H4 (cell line): ENCODE measurements at places on chromosomes 4 and X.

- no peak for DNase-seq
These were observed 77.5 kb upstream of the SMARCA5 start for GRCh38 chr4:143435955-143436354.

DNA sequence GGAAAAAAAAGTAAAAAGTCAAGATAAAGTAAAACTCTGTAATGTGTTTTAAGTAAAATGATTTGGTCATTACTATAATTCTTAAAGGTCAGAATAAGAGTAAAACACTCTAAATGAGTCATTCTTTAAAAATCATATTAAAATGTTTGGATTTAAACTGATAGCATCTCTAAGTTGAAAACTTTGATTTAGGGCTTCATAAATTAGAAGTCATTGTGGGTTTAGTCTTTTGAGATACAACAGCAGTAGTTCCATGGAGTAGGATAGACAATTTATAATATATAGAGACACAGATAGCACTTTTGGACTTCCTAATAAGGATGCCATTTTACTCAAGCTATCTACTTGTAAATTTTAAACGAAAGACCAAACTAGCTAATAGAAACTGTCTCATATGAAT is 77.1 kb upstream of the PABPC4L start:
- no peak for DNase-seq

GRCh38 chrX:39367416-39367815 is 566.2 kb downstream of the MID1IP1 start:
- no peak for DNase-seq

- DNase-seq: no peak
These were observed 42.6 kb upstream of the TADA2B start for GRCh38 chr4:7000421-7001176.

DNA sequence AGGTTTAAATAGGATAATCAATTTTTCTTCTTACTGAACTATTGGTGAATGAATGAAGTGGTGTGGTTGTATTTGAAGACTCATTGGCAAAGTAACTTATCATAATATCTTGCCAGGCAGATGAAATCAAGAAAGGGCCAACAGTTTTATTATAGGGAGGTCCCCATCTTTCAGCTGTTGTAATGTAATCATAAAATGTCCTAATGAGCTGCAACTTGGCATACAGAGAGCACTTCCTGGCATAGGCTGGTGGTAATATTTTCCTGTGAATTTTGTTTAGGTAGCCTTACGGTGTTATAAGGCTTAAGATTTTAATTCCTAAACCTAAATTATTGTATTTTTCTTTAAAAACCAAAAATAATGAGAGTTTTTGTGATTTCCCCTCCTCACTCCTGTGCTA is 17.5 kb downstream of the FHIP1A start:
- DNase-seq: no peak

DNA sequence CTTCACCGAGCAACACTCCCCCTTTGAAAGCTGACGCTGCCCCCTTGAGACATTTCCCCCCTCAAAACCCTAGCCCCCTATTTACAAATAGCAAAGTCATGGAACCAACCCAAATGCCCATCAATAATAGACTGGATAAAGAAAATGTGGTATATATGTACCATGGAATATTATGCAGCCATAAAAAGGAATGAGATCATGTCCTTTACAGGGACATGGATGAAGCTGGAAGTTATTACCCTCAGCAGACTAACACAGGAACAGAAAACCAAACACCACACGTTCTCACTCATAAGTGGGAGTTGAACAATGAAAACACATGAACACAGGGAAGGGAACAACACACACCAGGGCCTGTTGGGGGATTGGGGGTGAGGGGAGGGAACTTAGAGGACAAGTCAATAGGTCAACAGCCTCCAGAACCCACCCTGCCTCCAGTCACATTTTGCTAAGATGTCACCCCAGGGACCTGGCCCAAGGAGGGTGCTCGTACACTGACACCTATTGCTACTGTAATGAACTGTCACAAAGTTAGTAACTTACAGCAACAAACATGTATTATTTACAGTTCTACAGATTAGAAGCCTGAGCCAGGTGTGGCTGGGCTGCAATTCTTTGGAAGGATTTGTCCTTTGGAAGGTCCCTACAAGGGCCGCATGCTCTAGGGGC is 20.6 kb downstream of the SCD5 start:
- no peak for DNase-seq

GRCh38 chrX:143437439-143437838 is 79.8 kb downstream of the SPANXN3 start:
- DNase-seq: peak; percentile 2

DNA sequence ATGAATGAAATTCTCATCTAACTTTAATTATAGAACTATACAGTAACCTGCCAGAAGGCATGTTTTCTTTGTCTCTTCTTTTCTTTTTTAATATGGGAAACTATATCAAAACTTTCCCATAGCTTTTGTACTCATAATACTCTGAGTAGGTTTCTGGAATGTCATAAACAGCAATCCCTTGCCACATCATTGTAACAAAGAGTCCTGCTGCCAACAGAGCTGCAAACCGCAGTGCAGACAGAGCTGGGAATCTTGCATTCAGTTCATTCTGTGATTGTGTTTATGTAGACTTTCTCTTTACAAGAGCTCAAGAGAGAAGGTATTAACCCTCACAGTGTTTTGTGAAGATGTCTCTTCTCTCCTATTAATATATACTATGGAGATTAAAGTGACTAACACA is 304.4 kb upstream of the SLIT2 start:
- DNase-seq: peak; percentile 42

GRCh38 chr4:52173470-52174045 is 122.5 kb downstream of the SPATA18 start:
- DNase-seq: no peak

- DNase-seq: no peak
These were observed at the start of gene SLC25A43 for GRCh38 chrX:119398974-119399771. Gene SLC25A43, plus strand, starts transcription at chrX:119399336. Its CDS starts 68 bp downstream, at chrX:119399404.

DNA sequence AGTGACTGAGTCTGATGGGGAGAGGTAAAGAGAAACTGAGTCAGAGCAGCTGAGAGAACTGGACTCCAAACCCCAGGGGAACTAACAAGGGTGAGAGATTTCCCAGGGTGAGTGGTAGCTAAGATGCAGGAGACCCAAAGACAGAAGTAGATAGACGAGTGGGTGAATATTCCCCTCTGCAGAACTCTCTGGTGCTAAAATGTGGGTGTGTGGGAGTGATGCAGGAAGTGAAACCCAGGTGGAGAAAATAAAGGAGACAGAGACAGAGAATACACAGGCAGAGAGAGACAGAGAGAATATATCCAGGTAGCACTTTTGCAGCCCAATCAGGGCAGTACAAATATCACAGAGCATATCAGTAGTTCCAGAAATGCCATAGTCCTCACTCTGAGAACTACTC is 212.5 kb upstream of the ZIC3 start:
- no peak for DNase-seq

- no peak for DNase-seq
These were observed 7.2 kb downstream of the TBC1D14 start for GRCh38 chr4:6916587-6917460.

DNA sequence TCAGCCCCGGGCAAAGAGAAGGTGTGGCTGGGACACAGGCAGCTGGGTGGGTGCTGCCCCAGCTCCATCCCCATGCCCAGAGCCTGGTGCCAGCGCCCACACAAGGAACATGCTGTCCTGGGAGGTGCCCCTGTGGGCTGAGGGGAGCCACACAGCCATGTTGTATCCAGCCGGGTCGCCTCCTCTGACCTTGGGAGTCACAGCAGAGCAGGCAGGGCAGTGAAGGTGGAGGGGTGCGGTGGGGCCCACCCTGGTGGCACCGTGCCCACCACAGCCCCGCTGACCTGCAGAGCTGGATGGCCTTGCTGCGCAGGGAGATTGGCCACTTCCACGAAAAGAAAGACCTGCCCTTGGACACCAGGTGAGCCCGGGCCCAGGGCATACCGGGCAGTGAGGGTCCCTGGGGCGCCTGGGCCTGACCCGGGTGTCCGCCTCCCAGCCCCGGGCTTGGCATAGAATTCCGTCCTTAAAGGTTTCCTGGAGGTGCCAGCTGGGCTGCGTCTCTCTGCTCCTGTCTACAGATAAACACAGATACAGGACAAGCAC is 18.7 kb upstream of the ADD1 start:
- no peak for DNase-seq

GRCh38 chrX:118853596-118853995 is 30.0 kb downstream of the ZCCHC12 start:
- no peak for DNase-seq

- DNase-seq: no peak
These were observed 35.8 kb downstream of the GPM6A start for GRCh38 chr4:175776217-175776616.

DNA sequence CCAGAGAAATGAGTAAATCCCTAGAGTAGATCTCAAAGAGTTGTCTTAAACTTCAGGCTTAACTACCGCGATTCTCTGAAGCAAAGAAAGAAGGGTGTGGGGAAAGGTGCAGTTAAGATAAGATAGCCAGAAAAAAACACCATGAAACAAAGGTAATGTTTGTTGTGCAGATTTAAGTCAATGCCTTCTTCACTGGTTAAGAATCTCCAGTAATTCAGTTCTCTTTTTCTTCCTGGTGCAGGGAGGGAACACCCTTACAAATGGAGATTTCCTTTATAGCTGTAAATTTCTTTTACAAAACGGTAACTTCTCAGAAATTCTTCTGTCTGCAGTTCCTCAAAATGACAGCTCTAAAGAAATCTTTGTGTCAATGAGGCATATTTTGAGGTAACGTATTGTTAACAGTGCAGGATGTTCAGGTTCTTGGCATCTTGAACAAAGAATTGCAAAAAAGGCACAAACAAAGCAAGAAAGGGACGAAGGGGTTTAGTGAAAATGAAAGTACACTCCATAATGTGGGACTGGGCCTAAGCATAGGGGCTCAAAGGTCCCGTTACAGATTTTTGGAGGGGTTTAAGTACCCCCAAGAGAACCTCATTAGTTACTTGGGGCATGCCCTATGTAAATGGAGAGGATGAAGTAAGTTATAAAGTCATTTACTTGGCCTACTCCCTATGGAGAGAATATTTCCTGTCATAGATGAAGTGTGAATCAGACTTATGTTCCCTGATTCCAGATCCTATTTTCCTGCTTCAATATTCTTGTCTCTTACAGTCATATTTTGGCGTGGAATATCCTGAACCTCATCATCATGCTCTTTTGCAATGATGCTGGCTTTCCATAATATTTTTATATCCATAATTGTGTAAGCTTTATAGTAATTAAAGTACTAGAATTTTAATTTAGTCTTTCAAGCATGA is 492.0 kb downstream of the PCDH11X start:
- DNase-seq: no peak

DNA sequence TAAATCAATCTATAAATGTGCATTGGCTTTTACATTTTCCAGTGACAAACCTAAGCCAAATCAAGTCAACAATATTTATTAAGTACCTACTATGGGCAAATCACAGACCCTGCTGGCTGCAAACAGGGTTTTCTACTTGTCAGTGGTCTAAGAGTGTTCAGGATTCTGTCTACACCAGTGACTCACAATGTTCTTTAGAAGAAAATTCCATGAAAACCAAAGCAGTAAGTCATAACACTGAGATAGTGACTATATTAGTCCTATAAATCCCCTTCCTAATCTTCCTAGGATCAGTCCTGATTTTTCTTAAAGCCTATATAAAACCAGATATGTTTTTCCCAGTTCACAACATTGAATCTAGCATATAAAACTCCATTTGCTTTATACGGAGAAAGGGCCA is 69.7 kb downstream of the PPP3CA start:
- no peak for DNase-seq

- no peak for DNase-seq
These were observed 39.0 kb downstream of the CPLX1 start for GRCh38 chr4:786861-787300.

DNA sequence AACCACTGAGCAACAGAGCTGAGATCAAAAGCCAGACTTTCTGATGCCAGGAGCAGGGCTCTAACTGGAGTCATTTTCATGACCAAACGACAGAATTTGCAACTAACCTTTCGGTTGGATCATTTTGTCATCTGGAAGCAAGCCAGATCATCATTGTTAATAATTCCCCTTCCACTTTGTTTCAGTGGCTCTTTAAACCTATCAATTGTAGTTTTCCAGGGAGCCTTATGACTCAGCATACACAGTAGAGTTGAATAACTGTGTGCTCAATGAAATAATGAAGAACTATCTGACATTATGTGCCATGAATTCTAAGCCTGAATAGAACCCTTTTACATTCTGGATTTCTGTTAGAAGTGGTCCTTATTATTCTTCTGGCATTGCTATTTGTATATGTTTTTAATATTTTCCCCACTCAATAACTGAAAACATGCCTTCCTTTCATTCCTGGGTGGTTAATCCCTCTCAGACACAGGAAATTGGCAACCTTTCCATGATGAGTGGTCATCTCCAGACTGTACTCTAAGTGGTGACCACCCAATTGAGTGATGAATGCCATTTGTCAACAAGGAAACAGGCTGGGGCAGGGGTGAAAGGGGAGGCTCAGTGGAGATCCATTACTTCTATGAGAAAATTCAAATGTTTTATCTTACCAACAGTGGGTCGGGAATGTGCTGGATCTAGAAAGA is 431.8 kb downstream of the BCOR start:
- DNase-seq: no peak

- DNase-seq: no peak
These were observed 223.9 kb upstream of the EPHA5 start for GRCh38 chr4:65893957-65894755.
